ENCODE measurements at places on chromosomes 1 and 21. TPM values are rescaled to one million over a fixed set of nuclear protein-coding genes. Genes with fewer than 3 reads are reported as not detected.

DNA sequence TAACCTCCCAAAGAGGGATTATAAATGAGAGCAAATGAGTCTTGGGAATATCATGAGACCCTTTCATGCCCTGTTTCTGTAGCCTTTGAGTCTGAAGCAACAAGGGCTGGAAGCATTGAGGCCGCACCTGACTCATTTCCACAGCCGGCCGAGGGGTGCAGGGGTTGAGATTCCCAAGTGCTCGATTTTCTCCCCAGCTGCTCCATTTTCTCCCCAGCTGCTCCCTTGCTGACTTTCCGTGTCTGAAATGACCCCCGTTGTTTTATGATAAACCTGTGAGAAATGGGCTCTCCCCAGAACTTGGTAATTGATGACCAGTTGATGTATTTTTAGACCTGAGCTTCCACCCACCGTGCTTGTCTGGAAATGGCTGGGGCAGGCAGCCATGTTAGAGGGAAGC is 22.9 kb downstream of the SIM2 start:
- no peak for ATAC-seq

DNA sequence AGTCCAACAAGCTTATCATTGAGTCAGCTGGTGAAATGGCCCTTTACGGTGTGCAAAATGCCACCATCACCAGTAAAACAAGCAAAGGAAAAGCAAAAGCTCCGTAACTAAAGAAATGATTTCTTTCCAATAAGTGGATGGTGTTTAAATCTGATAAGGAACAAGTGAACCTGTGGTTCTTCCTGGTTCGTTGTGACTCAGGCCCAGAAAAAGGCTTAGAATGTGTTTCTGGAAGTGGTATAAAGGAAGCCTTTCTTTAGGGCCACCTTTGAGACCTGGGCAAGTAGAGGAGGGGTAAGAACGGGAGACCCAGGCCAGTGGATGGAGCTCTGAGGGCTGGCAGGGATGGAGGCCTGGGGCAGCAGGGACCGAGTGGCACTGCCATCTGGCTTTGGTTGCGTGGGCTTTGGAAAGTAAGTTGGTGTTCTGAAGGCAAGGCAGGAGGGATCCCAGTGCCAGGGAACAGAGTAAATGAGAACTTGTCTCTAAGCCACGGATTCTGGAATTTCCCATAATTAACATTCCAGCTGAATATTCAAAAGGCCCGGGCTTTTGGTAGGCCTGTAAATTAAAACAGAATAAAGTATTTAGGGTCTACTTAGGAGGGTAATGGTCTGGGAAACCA is 87.9 kb upstream of the LMO4 start:
- no peak for ATAC-seq

- no peak for ATAC-seq
Observed at GRCh38 chr1:4404854-4405590, 249.4 kb upstream of the AJAP1 start.

DNA sequence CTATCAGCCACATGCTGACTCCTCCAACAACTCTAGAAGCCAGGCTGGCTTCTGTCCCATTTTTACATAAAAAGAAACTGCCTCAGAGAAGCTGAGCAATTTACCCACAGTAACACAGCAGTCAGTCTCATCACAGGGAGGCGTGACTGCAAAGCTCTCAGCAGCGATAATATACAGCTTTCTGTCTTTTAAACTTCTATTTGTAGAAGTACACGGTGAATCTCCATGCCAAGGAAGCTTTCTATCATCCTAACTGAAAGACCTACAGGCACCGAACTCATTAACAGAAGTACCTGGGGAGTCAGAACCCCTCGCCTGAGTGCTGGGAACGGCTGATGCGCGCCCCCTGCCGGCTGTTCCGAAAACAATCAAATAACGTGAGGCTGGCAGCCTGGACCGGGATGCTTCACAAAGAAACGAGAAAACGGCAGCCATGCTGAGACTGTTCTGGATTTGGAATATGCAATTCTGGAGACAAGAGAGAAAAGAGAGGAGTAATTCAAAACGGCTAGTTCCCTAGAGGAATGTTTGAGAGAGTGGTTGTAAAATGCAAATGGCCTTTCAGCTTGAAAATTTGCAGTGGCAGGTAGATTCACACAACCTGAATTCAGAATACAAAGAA is 43.5 kb upstream of the RAB4A start:
- no peak for ATAC-seq

DNA sequence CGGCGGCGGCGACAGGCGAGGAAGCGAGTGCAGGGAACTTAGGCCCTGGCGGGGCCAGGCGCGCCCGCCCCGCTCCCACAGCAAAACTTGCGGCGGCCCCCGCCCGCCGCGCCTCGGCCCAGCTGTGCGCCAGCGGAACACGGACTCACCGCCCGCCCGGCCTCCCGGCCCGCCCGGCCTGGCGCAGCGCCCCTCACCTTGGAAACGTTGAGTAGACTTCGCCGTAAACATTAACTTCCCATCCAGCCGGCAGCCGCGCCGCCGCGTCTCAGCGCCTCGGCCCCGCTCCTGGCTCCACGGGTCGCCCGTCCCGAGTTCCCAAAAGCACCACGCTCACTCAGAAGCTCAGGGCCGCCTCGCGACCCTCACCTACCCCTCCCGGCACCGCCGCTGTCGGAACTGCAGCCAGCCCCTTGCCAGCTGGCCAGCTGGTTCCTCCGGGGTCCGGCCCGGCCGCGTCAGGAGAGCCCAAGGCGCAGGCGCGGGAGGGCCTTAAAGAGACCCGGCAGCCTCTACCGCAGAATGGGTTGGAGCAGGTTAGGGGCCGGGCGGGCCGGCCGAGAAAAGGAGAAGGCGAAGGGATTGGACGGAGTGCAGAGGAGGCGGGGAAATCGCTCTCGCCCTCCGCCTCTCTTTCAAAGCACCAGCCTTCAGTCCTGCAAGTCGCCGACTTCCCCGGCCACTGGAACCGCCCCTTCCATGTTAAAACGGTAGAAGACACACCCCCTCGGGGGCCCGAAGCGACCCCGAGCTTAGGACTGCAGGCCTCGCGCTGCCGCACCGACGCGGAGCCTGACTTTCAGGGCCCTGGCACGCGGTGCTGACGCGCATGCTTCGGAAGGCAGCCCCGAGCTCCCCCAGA is at the start of gene EVI5:
EVI5 (minus strand) TSS at position 470 of the 862 bp plus-strand sequence. CDS start 48,562 bp downstream, outside the sequence.
- peak; percentile 99 for ATAC-seq

- no peak for ATAC-seq
Observed at GRCh38 chr21:31609081-31609480, 50.4 kb upstream of the SOD1 start.

DNA sequence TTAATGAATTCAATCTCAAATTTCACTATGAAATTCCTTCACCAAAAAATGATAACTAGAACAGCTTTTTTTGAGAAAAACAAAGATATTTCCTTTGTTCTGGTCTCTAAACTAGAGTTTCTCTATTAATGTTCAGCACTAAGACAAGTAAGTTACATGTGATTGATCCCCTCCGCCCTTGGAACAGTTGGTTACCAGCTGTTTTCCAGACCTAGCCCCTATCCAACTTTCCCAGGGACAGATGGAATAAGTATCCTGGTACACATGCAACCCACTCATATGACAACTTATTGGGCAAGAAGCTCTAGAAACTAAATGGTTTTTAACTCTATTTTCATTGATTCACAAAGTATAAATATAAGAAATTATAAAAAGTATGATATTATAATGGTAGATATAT is 140.4 kb downstream of the COP1 start:
- ATAC-seq: no peak

DNA sequence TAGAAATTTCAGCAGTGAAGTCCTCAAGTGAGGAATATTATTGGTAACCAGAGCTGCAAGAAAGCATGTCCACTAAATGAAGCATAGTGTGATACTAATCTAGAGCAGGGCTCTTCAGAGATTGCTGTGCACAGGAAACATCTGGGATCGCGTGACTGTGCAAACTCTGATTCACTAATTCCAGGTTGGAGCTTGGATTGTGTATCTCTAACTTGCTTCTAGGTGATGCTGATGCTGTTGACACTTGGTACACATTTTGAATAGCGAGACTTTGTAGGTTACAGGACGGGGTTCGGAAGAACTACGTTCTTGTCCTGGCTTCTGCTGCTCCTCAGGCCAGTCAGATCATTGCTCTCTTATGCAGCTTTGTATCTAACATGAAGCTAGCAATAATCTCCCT is 66.5 kb downstream of the PRRX1 start:
- ATAC-seq: no peak

- ATAC-seq: no peak
Observed at GRCh38 chr1:201013991-201014815, 9.3 kb downstream of the KIF21B start.

LCE1A gene
- total RNA-seq: not detected

RNF115 gene
- total RNA-seq: 6.7 TPM

GRCh38 chr1:117565076-117565556 is 40.7 kb upstream of the TENT5C start:
- ATAC-seq: no peak

GPR37L1 gene
- total RNA-seq: 0.12 TPM

GRCh38 chr1:116466810-116467557 is 93.9 kb downstream of the ATP1A1 start:
- ATAC-seq: no peak

LENEP gene
- total RNA-seq: not detected

GRCh38 chr1:242432491-242433095 is 91.9 kb downstream of the PLD5 start:
- ATAC-seq: no peak

CD1E gene
- not detected for total RNA-seq

GRCh38 chr1:53902235-53903138 is 8.5 kb downstream of the DIO1 start:
- no peak for ATAC-seq

- no peak for ATAC-seq
Observed at GRCh38 chr1:179205284-179205683, 24.2 kb downstream of the ABL2 start.

DNA sequence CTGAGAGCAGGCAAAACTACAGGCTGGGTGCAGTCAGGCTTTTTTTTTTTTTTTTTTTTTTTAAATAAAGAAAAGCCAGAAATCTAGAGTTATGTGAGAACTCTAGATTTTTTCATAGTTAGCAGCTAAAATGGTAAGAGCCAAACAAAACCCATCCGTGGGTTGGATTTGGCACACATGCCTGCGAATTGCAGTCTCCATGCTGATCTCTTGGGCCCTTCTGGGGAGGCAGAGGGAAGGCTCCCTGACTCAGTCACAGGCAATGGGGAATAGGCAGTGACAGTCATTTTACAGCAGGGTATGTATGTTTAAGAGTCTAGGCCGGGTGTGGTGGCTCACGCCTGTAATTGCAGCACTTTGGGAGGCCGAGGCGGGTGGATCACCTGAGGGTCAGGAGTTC is 2.6 kb downstream of the TXLNA start:
- ATAC-seq: no peak

Measured in esophagus mucosa (tissue), 1 donor.